Left renal pelvis (tissue), 4 donors: ENCODE measurements at places on chromosomes 2 and 18.

DNA sequence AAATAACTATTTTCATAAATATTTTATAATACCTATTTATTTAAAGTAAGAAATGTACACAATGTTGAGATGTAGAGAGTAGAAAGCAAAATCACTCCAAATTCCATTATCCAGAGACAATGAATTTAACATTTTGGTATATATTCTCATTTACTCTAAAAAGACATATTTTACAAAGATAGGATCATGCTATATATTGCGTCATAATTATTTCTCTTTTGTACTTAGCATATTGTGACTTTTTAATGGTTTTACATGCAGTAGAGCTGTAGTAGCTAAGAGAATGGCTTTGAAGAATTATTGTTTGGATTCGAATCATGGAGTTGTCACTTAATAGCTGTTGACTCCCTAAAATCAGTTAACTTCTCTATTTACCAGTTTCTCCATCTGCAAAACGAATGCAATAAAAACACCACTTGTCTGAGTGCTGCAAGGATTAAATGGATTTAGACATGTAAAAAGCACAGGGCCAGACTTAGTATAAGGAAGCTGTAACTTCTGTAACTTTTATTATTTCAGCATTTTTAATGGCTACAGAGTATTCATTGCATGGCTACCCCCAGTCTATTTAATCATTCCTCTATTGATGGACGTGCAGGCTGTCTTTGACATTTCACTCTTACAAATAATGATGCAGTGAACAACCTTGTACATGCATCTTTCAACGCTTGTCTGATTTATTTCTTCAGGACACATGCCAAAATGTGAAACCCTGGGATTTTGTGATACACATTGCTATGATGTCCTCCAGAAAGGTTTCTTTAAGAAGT is 33.2 kb downstream of the KCNS3 start:
- DNase-seq, result no peak

GRCh38 chr2:108787216-108787541 is 608 bp downstream of the CCDC138 start:
- DNase-seq, result no peak

GRCh38 chr2:74448771-74449170 is 6.1 kb upstream of the INO80B start:
- DNase-seq, result no peak

DNA sequence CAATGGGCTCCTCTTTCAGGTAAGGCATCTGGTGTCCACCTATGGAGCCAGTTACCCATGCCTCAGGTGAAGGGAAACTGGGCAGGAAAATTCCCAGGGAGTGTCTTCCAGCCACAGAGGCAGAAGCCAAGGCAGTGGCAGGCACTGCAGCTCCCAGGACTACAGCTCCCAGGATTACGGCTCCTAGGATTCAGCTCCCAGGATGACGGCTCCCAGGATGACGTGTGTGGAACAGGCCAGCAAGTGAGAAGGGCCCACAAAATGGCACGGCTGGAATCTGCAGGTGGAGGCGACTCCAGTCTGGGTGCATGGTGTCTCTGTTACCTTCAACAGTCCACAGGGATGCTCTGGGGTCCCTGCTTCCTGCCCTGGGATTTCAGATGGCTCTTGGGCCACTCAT is 92.1 kb downstream of the PTGR3 start:
- DNase-seq, result no peak

- no peak for DNase-seq
Observed at GRCh38 chr2:238497610-238498005, 70.9 kb downstream of the ASB1 start.

GRCh38 chr2:133773854-133774653 is 205.8 kb upstream of the NCKAP5 start:
- no peak for DNase-seq

- DNase-seq, result no peak
Observed at GRCh38 chr2:2164326-2164917, 166.7 kb downstream of the MYT1L start.

- DNase-seq, result no peak
Observed at GRCh38 chr2:57396355-57397098, 650.1 kb upstream of the VRK2 start.

- no peak for DNase-seq
Observed at GRCh38 chr2:218406949-218407618, 7.4 kb downstream of the CTDSP1 start.

DNA sequence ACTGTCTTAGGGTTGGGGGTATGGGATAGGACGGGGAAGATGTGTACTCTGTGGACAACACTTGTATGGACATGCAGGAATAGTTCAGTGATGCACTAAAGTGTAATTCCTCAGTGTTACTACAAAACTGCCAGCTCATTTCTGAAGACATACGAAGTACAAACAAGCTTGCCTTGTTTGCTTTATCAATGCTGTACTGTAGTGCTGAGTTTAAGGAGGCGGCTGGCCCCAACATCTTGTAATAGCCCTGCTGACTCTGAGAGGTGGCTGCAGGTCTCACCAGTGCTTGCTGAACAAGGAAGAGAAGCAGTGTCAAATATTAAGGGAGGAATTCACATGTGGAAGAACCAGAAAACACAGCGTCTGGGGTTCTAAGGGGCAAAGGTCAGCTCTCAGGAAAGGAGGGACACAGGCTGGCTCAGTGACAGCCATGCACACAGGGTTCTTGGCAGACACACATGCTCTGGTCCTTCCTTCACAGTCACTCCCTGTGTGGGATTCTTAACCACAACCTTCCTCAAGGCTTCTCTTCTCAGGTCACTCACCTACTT is 39.8 kb upstream of the EVA1A start:
- no peak for DNase-seq

DNA sequence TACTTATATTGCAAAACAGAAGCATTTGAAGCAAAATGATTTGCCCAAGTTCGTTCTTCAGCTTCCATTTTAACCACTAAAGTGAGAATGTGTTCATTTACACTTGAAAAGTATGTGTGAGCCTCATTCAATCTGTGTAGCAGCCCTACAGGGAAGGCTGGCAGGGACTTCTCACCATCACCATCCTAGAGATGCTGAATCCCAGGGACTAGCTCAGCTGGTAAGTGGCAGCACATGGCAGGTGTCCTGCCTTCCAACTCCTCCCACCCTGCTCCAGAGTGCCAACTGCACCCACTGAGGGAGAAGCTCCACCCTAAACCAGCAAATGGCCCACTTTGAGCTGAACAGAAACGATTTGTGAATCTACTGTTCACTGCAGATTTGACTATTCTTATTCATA is 91.5 kb downstream of the EN1 start:
- DNase-seq, result no peak

DNA sequence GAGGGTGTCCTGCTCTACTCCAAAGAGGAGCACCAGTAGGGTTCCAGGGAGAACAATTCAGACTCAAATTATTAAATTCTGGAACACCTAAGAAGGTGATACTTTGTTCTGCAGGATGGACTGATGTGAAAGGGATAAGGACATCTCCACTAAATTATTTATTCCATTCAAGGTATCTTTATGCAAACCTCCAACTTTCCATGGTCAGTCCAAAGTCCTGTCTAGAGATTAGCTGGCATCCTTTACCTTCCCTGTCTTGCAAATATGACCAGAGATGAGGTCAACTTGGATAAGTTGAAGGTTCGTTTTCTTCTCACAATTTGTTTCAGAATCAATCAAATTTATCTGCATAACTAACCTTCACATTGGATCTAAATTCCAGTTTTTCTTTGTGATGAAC is 8.7 kb upstream of the ZBTB14 start:
- DNase-seq, result no peak

DNA sequence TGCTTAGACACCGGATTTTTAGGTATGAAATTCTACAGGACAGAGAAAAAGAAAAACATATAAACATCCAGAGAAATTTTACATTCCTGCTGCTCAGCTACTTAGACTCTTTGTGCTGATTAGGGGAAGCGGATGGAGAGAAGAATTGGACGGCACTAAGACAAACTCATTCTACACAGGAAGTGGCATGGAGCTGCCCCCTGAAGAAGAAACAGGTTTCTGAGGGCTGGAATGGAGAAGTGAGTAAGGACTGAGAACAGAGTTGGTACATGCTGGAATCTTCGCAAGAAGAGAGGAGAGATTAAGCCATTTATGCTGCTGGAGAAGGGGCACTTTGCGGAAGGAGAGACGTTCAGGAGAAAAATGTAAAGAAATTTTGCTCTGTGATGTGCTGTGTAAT is 253.0 kb upstream of the ERBB4 start:
- DNase-seq, result no peak

DNA sequence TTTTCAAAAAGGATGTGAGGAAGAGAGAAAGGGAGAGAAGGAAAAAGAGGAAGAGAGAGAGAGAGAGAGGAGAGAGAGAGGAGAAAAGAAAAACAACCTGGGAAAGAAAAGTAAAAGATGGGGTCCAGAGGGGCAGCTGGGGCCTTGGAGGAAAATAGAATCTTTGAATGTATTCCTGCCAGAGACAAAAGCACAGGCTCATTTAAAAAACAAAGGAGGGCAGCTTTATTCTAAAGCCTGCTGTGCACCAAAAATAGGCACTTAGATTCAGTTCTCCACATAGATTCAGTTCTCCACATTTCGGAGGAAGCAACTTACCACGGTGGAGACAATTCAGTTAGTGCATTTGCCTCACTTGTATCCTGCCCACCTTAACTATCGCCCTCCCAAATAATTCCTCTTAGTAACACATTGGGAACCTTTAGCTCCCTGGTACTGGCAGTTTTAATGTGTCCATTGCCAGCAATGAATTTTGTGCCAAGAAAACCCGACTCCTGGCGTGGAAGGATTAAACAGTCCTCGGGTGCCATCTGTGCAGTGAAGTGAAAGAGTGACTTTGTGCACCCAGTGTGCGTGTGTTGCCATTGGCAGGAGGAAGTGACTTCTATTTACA is 71.3 kb downstream of the DPP4 start:
- no peak for DNase-seq

GRCh38 chr18:7417727-7418126 is 149.4 kb upstream of the PTPRM start:
- DNase-seq, result no peak

DNA sequence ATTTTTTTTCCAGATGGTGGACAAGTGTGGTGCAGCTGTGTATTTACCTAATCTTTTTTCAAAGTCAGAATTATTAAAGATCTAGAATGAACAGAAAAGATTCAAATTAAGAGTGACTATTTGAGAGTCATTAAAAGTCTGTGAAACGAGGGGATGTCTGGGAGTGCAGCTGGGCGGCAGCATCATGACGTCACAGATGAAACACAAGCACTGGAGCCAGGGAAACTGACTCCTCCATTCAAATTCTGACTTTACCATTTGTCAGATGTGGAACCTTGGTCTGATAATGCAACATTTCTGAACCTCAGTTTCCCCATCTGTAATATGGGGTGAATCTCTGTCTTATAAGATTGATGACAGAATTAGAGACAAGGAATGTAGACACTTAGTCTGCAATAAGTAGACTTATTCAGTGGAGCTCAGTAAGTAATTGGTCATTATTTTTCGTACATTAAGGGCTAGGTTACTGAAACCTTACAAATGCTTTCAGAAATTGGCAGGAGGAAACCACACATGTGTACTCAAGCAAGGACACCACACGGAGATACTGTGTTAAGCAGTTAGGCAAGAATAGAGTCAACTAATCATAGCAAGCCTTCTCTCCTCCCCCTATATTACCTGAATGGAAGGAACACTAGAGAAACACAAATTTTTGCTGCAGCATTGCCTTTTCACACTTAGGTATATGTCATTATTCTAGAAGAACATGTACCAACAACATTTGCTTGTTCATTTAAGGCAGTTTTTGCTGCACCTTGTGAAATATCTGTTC is 27.8 kb upstream of the CXXC1 start:
- DNase-seq, result no peak

DNA sequence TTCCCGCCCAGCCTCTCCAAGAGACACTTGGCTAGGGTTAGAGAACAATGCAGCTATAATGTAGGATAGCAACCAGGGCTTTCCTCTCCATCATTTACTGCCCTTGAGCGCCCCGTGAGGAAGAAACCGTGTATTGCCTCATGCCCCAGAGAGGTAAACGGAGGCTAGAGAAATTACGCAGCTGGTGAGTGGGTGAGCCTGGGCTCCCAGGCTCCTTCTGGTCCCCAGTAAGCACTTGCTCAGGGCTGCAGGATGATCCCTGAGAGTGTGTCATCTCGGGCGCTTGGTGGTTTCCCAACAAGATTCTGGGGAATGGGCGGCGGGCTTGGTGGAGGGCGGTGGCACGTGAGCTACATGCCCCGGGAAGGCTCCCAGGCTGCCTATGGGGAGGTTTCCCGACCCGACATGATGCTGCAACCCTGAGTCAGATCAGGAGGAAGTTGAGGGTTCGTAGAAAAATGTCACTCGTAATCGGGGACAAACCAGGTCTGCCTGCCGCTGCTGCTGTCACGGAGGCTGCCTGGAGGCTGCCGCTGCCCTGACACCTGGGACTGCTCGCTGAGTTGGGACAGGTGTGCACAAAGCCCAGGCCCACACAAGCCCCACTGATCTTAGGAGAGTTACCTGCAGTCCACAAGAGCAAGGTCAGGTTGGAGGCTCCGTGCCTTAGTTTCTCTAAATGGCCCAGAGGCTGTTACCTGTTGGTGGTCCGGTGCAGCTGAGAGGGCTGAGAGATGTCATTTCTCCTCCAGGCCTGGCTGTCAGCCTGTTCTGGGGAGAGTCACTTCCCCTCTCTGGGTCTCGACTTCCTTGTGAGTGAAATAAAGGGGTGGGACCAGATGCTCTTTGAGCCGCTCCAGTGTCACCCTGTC is at the start of gene GPR55:
GPR55 (minus strand) TSS at position 773 of the 872 bp plus-strand sequence. CDS start 14,280 bp downstream, outside the sequence.
- no peak for DNase-seq

DNA sequence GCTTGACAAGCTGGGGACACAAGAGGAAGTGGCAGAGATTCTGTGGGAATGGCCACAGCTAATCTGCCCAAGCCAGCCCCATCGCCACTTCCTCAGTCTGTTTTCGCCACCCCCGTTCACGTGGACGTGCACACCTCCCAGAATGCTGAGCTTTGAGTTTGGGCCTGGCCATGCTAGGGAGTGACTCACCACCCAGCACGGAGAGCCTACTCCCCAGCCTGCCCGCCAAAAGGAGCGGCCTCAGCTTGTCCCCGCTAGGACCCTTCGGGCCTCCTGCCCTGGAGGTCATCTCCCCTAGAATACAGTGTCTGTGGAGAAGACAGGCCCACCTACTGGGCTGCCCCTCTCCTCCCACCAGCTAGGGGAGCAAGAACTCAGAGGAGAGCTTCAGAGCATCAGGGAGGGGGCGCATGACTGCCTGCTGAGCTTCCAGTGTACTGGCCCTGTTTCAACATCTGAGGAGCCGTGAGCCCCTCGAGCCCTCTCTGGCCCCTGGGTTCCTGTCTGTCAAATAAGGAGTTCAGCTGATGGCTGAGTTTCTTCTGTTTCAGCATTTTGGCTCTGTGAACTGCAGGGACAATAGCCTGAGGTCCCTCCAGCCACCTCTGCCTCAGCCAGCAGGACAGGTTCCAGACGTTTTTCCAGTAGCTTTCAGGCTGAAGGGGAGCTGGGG is 5.1 kb downstream of the SLC35F6 start:
- no peak for DNase-seq

- DNase-seq, result no peak
Observed at GRCh38 chr2:152161598-152161997, 14.0 kb downstream of the STAM2 start.

- DNase-seq, result no peak
Observed at GRCh38 chr18:65749841-65750240, 971 bp upstream of the CDH7 start.

GRCh38 chr2:232292395-232293154 is 86.0 kb upstream of the ALPP start:
- DNase-seq, result no peak

GRCh38 chr2:201118961-201119854 is 3.2 kb downstream of the CFLAR start:
- no peak for DNase-seq
